Mesenchymal stem cell (in vitro differentiated cells and primary cell): ENCODE measurements at places on chromosomes 2 and 18.

DNA sequence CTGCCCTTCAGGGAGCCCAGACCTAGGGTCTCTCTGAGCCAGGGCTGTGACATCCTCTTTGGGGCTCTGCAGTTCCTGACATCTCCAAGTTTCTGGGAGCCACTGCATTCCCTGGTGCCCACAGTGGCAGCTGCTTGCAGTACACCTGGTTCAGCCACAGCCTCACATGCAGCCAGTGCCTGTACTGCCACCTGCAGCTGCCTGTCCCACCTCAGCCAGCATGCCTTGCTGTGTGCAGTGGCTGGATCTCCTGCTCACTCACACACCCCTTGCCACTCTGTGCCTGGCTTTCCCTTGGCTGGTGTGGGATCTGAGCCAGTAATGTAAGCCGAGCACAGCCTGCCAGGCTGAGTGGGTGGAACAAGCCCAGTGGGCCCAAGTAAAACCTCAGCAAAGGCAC, 1288.7 kb downstream of the CNTNAP5 start:
- DNase-seq = no peak

- DNase-seq = no peak
These were observed 204.8 kb upstream of the HS6ST1 start for GRCh38 chr2:128523457-128523856.

- DNase-seq = no peak
These were observed 852.1 kb downstream of the CPS1 start for GRCh38 chr2:211408483-211408891.

DNA sequence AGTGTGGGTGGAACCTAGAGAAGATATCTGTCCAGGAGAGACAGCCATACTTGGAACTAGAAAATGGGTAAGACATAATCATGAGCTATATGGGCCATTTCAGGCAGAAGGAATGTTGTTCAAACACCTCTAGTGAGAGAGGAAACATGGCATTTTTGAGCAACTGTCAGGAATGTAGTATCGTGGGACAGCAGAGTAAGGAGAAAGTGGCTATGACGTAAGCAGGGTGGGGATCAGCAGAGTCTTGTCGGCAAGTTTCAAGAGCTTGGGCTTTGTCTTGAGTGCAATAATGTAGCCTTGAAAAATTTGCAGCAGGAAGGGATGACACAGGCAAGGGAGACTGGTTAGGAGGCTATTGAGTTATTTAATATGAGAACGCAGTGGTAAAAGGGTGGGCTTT, 20.4 kb downstream of the SERPINB7 start:
- DNase-seq = no peak

DNA sequence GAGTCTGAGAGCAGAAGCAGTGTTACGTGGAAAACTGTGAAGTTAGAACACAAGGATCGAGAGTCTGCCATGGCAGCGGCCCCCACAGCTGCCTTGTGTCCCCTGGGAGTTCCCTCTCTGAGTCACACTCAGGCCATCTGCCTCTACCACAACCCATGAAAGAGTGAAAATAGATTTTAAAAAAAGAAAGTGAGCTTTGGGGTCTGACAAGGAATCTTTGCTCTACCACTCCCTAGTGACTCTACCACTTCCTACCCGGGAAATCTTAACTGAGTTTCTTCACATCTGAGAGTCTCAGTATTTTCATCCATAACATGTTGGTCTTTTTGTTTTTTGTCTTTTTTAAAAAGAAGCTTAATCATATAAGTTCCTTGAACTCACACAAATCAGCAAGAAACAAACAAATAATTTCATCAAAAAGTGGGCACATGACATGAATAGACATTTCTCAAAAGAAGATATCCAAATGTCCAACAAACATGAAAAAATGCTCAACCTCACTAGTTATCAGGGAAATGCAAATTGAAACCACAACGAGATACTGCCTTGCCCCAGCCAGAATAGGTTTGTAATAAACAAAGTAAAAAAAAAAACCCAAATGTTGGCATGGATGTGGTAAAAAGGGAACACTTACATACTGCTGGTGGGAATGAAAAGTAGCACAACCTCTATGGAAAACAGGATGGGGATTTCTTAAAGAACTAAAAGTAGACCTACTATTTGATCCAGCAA, 2.4 kb upstream of the MSGN1 start:
- peak; percentile 83 for DNase-seq

- DNase-seq = peak; percentile 28
These were observed 844.3 kb downstream of the MBD2 start for GRCh38 chr18:53380063-53380639.

GRCh38 chr2:220198896-220199295, 571.5 kb downstream of the SLC4A3 start:
- DNase-seq = no peak

DNA sequence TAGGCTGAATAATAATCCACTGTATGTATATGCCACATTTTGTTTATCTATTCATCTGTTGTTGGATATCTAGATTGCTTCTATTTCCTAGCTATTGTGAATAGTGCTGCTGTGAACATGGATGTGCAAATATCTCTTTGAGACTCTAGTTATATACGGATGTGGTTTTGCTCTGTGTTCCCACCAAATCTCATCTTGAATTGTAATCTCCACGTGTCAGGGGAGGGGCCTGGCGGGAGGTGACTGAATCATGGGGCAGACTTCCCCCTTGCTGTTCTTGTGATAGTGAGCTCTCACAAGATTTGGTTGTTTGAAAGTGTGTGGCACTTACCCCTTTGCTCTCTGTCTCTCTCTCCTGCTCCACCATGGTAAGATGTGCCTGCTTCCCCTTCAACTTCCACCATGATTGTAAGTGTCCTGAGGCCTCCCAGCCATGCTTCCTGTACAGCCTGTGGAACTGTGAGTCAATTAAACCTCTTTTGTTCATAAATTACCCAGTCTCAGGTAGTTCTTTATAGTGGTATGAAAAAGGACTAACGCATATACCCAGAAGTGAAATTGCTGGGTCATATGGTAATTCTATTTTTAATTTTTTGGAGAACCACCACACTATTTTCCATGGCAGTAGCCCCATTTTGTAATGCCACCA, 86.1 kb upstream of the UPP2 start:
- DNase-seq = no peak

GRCh38 chr2:192515937-192516336, 321.2 kb upstream of the TMEFF2 start:
- DNase-seq = no peak

DNA sequence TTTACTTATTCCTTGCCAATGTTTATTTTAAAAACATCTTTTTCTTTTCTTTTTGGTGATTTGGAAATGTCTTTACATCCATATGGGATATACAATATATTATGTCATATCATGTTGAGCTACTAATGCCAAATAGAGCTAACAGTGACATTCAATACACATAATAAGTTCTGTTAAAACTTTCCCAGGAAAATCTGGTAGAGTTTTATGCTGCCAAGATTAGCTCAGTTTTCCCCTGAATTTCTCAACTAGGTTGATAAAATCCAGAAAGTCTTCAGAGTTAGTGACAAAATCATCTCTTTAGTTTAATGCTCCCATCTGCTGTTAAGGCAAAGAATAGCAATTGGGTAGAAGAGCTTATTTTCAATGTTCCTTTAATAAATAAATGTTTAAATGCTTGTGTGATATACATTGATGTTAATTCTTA, 9.9 kb downstream of the COL3A1 start:
- peak; percentile 55 for DNase-seq

- no peak for DNase-seq
These were observed 57.6 kb upstream of the ZNF519 start for GRCh38 chr18:14189858-14190257.

GRCh38 chr2:43032213-43033015, 194.0 kb downstream of the ZFP36L2 start:
- DNase-seq = no peak

DNA sequence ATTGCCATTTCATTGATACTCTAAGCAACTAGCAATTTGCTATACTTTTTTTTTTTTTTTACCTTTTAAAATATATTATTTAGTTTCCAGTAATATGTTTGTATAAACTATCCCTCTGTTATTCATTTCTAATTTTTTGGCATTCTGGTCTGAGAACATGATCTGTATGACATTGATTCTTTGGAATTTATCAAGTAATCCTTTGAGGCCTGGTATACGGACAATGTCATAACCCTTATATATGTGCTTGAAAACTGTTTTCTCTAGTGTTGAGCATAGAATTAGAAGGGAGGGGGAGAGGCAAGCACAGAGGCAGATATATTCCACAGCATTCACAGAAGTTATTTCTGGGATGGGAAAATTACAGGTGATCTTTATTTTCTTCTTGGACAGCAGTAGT, 48.2 kb upstream of the POLE4 start:
- DNase-seq = no peak

DNA sequence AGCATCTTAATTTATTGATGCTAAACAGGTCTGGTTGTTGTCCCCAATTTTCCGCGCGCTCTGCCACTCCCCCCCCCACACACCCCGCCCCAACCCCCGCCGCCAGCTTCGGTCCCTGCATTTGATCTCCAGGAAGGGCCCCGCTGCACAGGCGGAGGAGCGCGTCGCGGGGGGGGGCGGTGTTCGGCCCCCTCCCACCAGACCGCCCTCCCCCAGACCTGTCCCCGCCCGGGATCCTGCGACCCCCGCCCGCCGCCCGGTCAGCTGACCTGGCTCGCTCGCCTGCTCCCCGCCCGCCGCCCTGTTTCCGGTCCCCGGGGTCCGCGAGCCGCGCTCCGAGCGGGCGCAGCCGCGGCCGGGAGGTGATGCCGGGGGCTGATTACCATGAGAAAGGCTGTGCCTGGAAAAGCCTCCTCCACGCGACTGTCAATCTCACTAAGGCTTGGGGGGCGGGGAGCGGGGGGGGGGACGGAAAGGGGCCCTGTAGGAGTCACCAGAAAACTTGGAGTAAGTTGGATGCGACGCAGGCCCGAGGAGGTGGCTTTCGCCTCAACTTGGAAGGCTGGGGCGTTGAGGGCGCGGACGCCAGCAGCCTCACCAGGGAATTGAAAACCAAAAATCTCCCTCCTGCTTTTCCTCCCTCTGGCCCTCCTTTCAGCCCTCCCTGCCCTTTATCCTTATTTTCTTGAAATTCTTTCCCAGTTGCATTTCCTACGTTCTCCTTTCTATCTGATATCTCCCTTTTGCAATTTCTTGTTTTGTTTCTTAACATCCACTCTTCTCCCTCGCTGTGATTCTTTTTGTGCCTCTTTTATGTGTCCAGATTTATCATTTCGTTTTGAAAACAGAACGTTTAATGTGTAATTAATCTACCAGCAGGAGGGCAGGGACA, 4.4 kb upstream of the ZEB2 start:
- DNase-seq = no peak

- DNase-seq = no peak
These were observed 67.6 kb downstream of the DHRS9 start for GRCh38 chr2:169136885-169137534.

- peak; percentile 32 for DNase-seq
These were observed 109.6 kb upstream of the SLC14A2 start for GRCh38 chr18:45505497-45506206.

- no peak for DNase-seq
These were observed 140.2 kb downstream of the BCL11A start for GRCh38 chr2:60413069-60413813.

DNA sequence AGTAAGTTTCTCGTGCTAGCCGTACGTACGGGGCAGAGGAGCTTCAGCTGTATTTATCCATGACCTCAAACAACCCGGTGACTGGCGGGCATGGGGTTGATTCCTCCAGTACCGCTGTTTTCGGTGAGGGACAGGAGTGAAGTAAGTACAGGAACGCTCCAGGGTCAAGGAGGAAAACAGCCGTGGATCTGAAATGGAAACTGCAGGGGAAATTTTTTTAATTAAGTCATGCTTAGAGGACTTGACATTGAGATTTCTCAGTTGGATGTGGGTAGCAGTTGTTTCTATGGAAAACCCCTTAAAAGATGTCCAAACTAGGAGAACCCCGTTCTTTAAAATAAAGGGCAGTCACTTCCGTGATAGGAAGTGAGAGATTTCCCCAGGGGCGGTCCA, 1.2 kb downstream of the RAB12 start:
- peak; percentile 61 for DNase-seq

DNA sequence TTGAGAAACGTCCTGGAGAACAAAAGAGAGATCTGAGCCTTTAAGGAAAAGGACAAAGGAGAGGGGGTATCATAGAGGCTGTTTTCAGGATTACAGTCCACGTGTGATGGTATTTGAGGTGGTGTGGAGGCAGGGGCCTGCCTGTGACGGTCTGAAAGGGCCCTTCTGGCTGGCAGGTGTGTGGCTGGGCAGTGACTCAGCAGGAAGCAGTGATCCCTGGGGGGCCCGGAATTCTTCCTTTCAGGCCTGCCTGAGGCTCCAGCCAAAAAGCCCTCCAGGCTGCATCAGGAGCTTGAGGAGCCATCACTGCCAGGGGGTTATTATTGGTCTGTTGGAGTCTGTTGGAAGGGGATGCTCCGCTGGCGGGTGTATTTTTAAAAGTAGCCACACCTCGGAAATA, 97.2 kb upstream of the TMEM18 start:
- DNase-seq = no peak

DNA sequence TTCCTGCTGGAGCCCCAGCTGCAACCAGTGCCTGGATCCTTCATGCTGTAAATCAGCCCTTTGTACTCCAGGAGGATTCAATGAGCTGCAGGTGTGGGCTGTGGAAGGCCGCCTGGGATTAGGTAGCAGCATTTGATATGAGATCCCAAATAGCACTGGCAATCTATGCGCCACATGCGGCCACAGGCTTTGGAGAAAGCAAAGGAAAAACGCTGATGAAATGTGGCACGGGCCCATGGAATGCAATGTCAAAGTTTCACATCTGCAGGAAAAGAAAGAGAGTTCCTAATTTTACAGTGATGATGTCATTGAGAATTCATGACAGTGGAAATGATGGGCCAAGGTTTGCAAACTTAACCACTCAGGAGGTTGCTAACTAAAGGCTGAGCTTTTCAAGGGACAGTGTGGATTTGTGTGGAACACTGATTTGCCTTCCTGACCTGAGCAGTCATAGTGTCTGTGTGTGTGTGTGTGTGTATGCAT, 216.4 kb upstream of the OSR1 start:
- DNase-seq = peak; percentile 79

DNA sequence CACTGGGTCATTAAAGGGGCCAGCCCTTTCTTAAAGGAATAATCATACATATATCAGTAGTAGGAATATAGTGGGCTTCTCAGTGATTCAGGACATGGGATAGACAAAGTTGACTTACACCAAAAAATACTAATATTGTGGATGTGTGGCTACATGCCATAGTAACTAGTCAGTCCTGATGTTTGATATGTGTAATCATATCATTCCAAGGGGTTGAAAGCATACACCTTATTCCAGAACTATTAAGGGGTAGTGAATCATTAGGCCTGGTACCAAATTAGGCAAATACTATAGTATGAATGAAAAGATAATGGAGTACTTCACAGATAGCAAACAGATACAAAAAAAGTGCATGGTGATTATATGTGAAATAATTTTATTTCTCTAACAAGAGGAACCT, 814.9 kb upstream of the NRXN1 start:
- DNase-seq = no peak

- peak; percentile 28 for DNase-seq
These were observed 40.1 kb downstream of the FBXO48 start for GRCh38 chr2:68426848-68427579.

DNA sequence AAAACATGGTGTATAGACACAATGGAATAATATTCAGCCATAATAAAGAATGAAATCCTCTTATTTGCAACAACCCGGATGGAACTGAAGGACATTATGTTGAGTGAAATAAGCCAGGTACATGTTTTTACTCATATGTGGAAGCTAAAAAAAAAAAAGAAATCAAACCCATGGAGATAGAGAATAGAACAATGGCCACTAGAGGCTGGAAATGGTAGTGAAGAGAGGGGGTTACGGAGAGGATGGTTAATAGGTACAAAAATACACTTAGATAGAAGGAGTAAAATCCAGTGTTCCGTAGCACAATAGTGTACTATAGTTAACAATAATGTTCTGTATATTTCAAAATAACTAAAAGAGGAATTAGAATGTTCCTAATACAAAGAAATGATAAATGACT, 12.8 kb upstream of the KIAA2012 start:
- DNase-seq = no peak

GRCh38 chr2:237473878-237474441, 13.1 kb upstream of the MLPH start:
- DNase-seq = peak; percentile 92
